ENCODE measurements at places on chromosomes 1 and 21.

- no peak for DNase-seq
These were observed 10.5 kb downstream of the CITED4 start for GRCh38 chr1:40851643-40852042.

GRCh38 chr1:200588698-200589097 is 31.9 kb downstream of the KIF14 start:
- DNase-seq: no peak

GRCh38 chr1:110118636-110119396 is 6.6 kb downstream of the UBL4B start:
- DNase-seq: no peak

- DNase-seq: no peak
These were observed 9.3 kb downstream of the HNRNPU start for GRCh38 chr1:244854865-244855578.

- no peak for DNase-seq
These were observed 106.0 kb downstream of the ADAMTS1 start for GRCh38 chr21:26739189-26739588.

- no peak for DNase-seq
These were observed 25.2 kb downstream of the ANP32E start for GRCh38 chr1:150210706-150211105.

All from activated CD8-positive, alpha-beta memory T cell treated with anti-CD3 and anti-CD28 coated beads, Interleukin-2, amount 10 ng/mL, durations not matched to agents 7 days and 5 days (primary cell).